ENCODE measurements at places on chromosomes 7 and 10.

GRCh38 chr10:71820966-71821365 lies 30.1 kb downstream of the PSAP start:
- DNase-seq = no peak

DNA sequence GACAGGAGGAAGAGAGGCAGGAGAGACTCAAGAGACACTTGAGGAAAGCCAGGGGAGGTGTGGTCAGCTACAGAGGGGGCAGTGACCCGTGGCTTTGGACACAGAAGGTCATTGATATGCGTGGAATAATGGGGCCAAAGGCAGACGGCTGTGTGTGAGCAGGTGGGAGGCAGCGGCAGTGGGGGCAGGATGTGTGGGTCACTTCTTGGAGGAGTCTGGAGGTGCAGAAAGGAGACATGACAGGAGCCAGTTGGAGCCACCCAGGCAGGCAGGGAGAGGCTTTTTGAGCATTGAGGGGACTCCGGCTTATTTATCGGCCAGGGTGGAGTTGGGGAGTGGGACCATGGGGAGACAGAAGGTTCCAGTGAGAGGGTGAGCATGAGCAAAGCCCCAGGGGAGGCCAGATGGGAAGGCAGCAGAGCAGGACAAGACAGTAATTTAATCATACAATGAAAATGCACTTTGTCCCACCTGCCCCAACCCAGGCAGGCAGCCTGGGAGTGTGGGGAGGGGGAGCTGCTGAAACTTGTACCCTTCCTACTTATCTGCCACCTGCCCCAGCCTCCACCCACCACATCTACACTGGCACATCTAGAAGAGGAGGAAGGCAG lies 5.0 kb downstream of the LDB3 start:
- no peak for DNase-seq

DNA sequence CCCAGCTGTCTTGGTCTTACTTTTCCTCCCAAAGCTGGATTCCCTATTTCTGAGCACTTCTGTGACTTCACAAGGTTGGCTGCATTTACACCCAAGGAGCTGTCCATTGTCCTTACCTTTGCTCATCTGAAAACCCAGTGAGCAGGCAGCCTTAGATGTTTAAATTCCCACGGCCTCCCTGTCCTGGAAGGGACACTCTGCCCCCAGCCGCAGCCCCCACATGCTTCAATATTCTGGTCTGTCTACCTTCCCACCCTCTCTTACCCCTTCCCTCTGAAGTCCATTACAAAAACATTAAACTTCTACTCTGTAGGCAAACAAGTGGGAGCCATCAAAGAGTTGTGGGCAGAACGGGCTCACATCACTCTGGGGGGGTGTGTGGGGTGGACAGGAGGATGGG lies 73.8 kb upstream of the EFCAB10 start:
- DNase-seq = no peak

- peak; percentile 83 for DNase-seq
Measured at GRCh38 chr7:84372712-84373111, 178.1 kb upstream of the SEMA3A start.

DNA sequence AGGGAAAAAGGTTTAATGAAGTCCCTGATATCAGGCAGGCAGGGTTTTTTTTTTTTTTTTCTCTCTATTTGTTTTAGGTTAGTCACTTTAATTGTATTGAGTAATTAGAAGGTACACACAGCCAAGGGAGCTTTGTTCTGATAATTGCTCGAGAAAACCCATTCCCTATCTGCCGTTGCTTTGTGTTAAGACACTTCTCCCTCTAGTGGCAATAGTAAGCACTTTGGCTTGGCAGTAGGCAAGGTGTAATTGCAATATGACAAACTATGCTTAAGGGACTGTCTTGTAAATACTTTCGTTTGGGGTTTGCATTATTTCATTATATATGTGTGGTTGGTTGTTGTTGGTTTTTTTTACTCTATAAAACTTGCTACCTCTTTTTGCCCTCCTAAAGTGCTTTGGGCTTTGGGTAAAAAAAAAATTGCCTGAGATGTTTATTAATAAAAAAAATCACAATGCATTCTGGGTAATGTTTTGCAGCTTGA lies 113.4 kb downstream of the BTRC start:
- DNase-seq = peak; percentile 61

GRCh38 chr7:133183042-133183794 lies 69.7 kb upstream of the EXOC4 start:
- DNase-seq = no peak

- DNase-seq = no peak
Measured at GRCh38 chr10:99832439-99832838, 50.0 kb downstream of the ABCC2 start.

- no peak for DNase-seq
Measured at GRCh38 chr7:102063690-102064180, 222.9 kb upstream of the SH2B2 start.

- peak; percentile 79 for DNase-seq
Measured at GRCh38 chr10:124523901-124524300, 62.3 kb downstream of the LHPP start.

- DNase-seq = no peak
Measured at GRCh38 chr7:6198689-6199595, 73.5 kb downstream of the CYTH3 start.

DNA sequence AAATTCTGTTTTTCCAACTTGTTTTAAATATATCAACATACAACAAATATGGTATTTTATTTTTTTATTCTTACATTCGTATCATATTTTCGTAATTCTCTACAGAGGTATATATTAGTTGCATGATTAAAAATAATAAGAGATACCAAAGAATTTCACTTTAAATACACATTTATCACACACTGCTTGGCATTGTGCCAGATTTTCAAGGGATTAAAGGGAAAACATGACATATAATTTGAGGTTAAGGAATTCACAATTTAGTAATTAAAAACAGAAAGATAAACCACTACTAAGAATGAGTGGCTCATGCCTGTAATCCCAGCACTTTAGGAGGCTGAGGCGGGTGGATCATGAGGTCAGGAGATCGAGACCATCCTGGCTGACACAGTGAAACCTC lies 484.7 kb upstream of the SORCS1 start:
- no peak for DNase-seq

- DNase-seq = no peak
Measured at GRCh38 chr10:90421874-90422273, 436.0 kb downstream of the HTR7 start.

GRCh38 chr7:148727501-148728278 lies 29.0 kb downstream of the CUL1 start:
- no peak for DNase-seq

- DNase-seq = no peak
Measured at GRCh38 chr7:136064081-136064480, 86.9 kb upstream of the MTPN start.

DNA sequence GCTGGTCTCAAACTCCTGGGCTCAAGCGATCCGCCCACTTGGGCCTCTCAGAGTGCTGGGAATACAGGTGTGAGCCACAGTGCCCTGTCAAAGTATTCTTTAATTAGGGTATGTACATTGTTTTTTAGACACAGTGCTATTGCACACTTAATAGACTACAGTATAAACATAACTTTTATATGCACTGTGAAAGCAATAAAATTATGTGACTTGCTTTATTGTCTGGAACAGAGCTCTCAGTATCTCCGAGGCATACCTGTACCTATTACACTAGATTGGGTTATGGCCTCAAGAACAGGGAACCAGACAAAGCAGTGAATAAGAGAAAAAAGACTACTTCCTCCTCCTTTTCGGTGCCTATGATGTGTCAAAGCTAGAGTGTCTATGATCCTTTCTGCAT lies 13.1 kb downstream of the ATOH7 start:
- no peak for DNase-seq

DNA sequence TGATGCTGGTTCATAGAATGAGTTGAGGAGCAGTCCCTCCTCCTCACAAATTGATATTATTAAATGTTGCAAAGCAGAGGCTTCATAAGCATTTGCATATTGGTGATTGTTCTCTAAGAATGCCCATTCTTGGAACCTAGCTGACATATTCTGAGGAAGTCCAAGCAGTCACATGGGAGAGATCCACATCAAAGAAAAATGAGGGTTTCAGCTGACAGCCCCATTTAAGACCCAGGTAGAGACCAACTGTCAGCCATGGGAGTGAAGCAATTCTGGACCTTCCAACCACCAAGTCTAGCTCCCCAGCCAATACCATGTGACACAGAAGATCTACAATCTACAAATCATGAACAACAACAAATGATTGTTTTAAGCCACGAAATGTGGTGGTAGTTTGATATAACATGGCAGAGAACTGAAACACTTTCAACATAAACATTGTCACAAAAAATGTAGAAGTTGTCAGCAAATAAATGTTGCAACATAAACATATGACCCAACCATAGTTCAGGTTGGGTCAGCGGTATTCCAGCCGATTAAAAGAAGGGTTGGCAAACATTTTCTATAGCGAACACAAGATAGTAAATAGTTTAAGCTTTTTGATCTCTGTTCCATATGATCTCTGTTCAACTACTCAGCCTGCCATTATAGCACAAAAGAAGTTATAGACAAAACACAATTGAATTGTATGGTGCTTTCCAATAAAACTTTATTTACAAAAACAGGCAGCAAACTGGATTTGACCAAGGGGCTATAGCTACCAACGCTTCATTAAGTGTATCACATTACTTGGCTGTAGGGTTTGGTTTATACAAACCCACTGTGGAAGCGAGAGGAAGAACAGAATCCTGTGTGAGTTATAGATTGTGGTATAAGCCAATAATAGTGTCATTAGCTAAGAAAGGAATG lies 41.4 kb upstream of the MPP7 start:
- DNase-seq = peak; percentile 72

DNA sequence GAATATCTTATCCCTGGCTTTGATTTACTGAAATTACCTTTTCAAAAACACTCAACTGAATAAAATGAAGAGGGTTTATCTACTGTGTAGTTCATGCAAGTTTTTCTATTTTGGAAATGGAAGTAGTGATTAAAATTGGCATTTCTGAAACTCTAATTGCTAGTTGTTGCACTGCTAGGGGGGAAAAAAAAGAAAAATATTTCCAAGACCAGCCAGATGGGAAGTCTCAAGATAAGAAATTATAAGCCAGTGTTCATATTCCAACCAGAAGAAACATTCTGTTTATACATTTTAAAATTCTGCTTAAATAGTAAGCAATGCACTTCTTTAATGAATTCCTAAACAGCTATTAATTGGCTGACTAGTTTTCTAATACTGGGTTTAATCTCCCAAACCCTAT lies 9.4 kb upstream of the ADO start:
- no peak for DNase-seq

- peak; percentile 23 for DNase-seq
Measured at GRCh38 chr7:17696422-17696821, 243.9 kb downstream of the SNX13 start.

DNA sequence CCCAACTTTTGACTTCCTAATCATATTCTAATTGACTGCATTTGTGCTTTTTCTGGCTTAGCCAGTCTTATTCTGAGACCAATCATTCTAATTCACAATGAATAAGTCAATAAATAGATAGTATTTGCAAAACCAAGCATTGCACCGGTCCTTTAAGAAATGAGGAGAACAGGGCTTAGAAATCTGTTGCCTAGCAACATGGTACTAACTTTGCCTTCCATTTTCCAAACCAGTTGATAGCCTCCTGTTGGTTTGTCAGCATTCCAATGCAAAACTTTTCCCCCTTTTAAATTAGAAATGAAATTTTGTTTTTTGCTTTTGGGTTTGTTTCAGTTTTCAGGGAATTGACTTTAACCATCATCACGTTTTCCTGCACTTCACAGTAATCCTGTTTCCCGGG lies 603.5 kb upstream of the NRP1 start:
- DNase-seq = no peak

DNA sequence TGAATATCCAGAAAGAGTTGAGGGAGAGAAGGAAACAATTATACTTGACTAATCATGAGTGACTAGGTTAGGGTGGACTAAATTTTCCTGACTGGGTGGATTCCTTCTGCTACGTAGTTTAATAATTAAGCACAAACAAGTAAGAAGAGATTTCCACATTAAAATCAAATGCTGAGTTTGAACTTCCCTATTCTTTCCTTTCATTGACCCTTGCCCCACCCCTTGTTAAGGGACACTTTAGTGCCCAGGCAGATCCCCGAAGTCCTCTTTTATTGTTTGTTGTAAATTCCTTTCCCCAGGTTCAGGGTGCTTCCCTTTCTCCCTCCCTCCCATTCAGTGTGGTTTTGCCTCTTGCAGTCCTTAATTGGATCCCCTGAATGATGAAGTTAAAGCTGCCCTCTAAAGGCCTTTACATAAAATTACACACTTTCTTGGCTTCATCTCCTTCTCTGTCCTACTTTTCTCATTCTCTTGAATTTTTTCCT lies 8.8 kb upstream of the SPAM1 start:
- peak; percentile 10 for DNase-seq

DNA sequence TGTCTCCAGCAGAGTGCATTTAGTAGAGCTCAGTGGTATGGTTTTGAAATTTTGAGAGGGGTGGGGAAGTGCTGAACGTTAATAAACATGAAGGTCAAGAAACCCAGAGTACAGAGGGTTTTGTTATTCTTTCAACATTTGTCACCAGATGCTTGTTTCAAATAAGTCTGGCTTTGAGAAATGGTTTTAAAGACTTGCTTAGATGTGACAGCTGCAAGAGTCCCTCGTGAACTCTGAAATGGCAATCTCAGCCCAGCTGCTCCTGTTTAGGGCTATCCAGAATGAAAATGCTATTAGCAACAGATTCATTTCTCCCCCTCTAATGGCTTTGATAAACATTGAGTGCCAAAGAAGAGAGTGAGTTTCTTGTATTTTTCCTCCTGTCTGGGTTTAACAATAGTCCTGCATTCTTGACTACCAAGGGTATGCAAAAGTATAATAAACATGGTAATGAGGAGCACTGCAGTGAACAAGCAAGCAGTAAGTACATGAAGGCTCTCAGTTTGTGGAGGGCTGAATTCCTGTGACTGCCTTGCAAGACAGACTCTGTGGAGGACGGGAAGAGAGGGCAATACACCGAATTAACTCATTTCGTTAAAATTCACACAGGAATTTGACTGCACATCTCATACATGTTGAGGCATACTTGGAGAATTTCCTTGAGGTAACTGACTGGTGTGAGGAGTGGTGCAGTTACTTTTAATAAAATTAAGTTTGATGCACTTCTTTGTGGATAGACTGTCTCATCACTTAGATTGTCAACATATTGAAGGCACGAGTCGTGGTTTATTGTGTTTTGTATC lies 490.9 kb downstream of the REEP3 start:
- no peak for DNase-seq

- no peak for DNase-seq
Measured at GRCh38 chr7:26147030-26147429, 5.0 kb upstream of the NFE2L3 start.

- DNase-seq = peak; percentile 46
Measured at GRCh38 chr7:151014950-151015349, 9.3 kb downstream of the ATG9B start.

Data from inflammatory macrophage treated with lipopolysaccharide for 4 hours (primary cell).